ENCODE measurements at places on chromosomes 12 and 14.
A peak's percentile ranks its signal among the peaks of the same experiment; 100 is the strongest.

- DNase-seq: no peak
Observed at GRCh38 chr12:49092816-49093406, 1.7 kb downstream of the DHH start.

GRCh38 chr14:69268223-69268622 is 8.3 kb downstream of the GALNT16 start:
- no peak for DNase-seq

DNA sequence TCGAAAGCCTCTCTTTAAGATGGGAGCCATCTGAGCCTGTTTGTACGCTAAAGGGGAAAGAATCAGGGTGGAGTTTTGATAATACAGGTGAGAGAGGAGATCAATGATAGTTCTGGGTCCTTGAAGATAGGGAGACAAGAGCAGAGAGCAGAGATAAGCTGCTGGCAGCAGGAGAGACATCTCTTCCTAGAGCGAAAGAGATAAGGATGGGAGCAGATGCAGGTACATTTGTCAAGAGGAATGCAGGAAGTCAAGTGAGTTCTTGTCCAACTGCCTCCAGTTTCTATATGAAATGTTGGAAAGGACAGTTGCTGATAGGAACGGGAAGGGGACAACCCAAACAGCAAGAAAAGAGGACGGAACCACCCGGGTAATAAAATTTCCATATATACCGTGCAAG is 24.7 kb upstream of the HIF1A start:
- no peak for DNase-seq

GRCh38 chr14:68561531-68562007 is 231.3 kb downstream of the ZFP36L1 start:
- no peak for DNase-seq

DNA sequence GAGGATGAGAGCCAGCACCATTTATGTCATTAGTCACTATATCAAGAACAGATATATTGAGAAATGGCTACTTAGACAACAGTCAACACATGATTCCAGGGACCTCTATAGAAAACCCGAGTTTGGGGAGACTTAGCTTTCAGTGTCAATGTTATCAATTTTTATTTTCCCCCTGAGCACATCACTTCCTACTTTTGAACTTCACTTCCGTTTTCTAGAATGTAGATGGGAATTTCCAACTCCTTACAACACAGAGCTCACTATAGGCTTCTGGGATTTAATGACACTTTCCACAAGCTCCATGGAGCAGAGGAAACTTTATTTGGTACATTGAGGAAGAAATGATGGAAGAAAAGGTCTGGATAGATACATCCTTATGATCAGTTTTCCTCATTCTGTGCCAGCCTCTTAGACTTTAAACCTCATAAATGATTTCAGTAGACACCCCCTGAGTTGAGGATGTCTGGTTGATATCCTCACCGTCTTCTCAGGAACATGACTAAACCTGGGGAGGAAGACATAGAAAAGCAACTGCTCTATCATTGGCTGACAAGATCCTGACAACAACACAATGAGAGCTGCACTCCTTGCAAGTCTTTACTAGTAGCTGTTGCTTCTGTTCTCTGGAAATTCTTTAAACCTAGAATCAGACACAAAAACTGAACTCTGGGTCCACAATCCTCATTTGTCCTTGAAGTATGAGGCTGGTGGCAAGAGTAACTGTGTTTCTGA is 449.4 kb upstream of the OR4E1 start:
- DNase-seq: no peak

- DNase-seq: no peak
Observed at GRCh38 chr14:62103464-62103863, 341.2 kb downstream of the SNAPC1 start.

- DNase-seq: no peak
Observed at GRCh38 chr14:29650554-29651269, 276.9 kb downstream of the PRKD1 start.

DNA sequence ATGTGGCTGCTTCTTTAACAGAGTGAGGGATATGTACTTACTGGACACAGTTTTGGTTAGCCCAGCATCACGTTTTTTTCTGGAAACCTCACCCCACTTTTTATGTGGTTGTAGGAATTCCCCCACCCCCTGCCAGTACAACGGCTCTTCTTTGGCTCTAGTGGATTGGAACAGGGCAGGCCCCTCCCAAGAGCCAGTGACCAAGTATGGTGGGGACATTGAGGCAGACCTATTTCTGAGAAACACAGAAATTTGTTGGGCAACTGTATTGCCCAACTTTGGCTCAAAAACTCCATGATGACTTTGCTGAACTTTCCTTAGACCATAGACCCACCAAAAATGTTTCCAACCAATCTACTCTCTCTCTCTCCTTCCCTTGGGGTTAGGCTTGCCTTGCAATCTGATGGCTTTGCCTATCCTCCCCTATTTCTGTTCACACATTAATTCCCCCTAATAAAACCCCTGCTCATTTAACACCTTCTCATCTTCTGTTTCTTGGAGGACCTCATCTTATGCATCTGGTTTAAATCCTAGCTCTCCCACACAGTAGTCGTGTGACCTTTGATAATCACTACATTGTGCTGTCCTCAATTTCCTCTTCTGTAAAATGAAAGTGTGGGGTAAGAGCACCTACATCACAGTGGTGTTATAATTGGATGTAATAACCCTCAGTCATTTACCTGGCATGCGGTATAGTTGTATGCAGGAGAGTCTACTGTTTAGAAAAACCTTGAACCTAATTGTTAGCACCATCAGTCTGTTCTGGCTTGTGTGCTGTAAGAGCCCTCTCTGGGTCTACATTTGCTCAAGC is 71.7 kb downstream of the IGF1 start:
- DNase-seq: no peak

DNA sequence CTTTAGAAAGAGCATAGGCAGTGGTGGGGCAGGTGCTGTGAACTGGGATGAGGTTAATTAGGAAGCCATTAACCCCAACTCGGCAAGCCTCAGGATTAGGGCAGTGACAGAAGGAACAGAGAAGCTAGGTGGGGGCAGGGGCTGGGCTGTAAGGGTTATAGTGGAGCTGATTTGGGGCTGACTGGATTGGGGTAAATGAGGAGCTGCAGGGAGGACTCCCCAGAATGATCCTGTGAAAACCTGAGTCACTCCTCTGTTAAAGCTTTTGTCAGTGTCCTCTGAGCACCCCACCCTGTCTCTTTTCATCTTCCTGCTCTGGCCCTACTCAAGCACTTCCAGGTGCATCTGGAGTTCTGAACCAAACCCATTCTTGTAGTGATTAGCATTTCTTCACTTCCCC is 4.4 kb downstream of the KLC1 start:
- DNase-seq: no peak

- no peak for DNase-seq
Observed at GRCh38 chr12:67534681-67535080, 113.9 kb upstream of the DYRK2 start.

DNA sequence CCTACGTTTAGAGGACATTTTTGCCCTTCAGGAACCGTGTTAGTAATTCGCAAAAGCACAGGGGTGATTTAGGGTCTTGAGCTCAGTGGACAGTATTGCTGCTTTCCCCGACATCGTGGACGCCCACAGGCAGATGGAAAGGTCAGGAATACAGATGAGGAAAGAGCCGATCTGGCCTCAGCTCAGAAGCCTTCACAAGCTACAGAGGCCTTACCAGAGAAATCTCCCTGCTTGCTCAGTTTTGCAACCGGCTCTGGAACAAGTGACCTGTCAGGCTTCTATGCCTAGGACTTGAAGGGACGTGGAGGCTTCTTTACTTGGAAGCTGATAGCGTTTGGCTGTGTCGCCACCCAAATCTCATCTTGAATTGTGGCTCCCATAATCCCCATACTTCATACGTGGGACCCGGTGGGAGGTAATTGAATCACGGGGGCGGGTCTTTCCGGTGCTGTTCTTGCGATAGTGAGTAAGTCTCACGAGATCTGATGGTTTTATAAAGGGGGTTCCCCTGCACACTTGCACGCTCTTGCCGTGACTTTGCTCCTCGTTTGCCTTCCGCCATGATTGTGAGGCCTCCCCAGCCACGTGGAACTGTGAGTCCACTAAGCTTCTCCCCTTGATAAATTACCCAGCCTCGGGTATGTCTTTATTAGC is 332.5 kb downstream of the MED13L start:
- DNase-seq: no peak

- no peak for DNase-seq
Observed at GRCh38 chr12:92539110-92539749, 163.6 kb upstream of the PLEKHG7 start.

GRCh38 chr14:69528930-69529329 is 44.4 kb downstream of the PLEKHD1 start:
- no peak for DNase-seq

- DNase-seq: no peak
Observed at GRCh38 chr12:14785568-14785967, 17.7 kb downstream of the WBP11 start.

- no peak for DNase-seq
Observed at GRCh38 chr12:113852695-113853490, 113.2 kb downstream of the RBM19 start.

DNA sequence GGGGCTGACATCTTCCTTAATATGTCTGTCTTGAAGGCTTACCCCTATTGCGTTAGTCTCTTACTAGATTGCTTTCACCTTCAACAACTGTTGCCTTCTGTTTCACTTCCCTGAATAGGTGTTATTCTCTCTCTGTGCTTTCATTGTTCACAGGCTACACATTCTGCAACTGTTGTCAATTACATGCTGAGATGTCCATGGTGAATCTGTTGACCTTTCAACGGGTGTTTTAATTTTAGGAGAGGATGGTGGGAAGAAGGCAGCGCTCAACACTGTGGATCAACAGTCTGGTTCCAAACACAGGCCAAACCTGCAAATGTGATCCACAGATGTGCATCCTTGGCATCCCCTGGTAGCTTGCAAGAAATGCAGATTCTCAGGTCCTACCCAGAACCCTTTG is 101.9 kb downstream of the DACT1 start:
- no peak for DNase-seq

GRCh38 chr12:124539084-124540041 is 28.0 kb downstream of the NCOR2 start:
- DNase-seq: no peak

DNA sequence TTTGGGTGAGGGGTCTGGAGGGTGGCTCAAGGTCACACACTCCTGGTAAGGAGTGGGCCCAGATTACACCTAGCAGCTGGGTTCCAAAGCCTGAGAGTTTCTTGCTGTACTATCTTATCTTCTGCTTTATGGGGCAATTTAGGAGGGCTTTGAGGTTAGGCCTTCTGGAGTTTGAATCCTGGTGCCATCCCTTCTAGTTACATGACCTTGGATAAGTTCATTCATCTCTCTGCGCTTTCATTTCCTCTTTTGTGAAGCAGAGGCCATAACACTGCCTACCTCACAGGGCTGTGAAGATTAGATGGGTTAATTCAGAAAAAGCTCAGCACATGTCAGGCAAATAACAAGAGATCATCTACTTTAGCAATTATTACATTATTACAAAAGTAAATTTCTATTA is 7.4 kb upstream of the KRT77 start:
- DNase-seq: no peak

GRCh38 chr14:51335961-51336723 is 96.1 kb downstream of the TMX1 start:
- DNase-seq: no peak

GRCh38 chr12:63382930-63383329 is 231.9 kb upstream of the AVPR1A start:
- no peak for DNase-seq

DNA sequence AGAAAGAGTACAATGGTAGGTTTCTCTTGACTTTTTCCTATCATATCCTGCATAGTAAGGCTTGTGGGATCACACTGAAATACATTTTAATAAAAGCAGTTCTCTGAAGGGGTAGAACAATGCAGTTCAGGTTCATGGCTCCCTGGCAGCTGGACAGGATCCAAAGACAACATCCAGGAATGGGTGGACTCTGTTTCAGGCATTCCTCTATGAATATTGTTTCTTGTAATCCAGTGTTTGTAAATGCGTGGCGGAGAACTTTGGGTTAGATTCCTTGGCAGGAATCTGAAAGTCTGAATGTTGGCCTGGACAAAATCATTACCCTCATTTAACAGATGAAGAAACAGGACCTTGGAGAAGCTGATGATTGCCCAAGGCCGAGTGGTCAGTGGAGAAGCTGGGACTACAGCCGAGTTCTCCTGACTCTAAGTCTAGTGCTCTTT is 43.5 kb downstream of the SYNE2 start:
- peak; percentile 7 for DNase-seq

DNA sequence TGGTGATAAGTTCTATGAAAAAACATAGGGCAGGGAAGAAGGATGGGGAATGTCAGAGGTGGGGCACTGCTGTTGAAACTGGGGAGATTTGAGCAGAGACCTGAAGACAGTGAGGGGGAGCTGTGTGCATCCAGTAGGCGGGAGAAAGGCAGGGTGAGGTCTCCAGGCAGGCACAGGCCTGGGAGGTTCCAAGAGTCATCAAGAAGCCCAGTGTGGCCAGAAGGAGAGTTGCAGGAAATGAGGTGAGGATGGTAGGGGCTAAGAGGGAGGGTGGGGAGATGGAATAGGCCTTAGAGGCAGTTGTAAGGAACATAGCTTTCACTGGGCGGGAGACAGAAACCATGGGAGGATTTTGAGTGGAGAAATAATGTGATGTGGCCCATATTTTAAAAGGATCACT is 341.8 kb downstream of the GLT1D1 start:
- DNase-seq: no peak

GRCh38 chr12:92206011-92206410 is 60.4 kb upstream of the BTG1 start:
- DNase-seq: no peak

- peak; percentile 39 for DNase-seq
Observed at GRCh38 chr12:69239922-69240630, 707 bp downstream of the CPSF6 start.

DNA sequence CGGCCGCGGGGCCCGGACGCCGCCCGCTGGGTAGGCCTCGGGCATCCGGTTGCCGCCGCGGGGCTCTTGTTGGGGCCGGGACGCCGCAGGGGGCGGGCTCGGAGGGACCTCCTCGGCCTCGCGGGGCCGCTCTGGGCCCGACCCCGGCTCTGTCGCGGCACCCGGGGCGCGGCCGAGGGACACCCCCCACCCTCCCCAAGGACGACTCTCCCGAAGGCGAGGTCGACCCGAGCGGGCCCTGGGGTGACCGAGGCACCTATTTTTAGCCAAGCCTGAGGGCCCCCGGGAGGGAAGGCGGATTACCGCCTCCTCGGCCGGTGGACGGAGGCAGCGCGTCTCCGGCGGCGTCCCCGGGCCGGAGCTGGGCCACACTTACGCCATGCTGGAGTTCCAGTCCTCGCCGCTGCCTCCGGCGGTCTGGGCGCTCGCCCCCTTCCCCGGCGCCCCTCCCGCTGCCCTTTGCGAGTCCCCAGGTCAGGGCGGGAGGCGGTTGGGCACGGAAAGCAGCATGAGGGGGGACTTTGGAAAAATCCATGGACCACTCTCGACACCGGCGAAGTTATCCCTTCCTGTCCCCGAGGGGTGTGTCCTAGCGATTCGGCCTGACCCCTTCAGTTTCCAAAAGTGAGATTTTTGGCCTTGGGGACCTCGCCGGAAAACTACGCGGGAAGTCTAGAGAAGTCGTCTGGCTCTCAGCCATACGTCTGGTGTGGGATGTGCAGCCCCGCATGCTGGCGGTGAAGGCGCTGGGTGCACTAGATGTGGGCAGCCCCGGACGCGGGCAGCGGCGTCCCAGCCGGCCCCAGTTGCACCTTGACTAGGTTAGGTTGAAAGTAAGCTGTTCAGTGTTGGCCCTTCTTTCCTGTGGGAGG is 699 bp downstream of the KTN1 start:
- peak; percentile 27 for DNase-seq
